ENCODE measurements at places on chromosomes 12 and 14. TPM values are rescaled to one million over a fixed set of nuclear protein-coding genes. Genes with fewer than 3 reads are reported as not detected.

The SPIC gene
- polyA plus RNA-seq: not detected

The PHLDA1 gene
- 6.6 TPM for polyA plus RNA-seq

The PLEKHG3 gene
- 15.8 TPM for polyA plus RNA-seq

The SMIM10L1 gene
- 22.0 TPM for polyA plus RNA-seq

The IFI27 gene
- 2.2 TPM for polyA plus RNA-seq

The OR6C2 gene
- not detected for polyA plus RNA-seq

The DBX2 gene
- polyA plus RNA-seq: 0.07 TPM

The SMAGP gene
- not detected for polyA plus RNA-seq

Data from neural cell (in vitro differentiated cells).